ENCODE measurements at places on chromosomes 4 and X.

DNA sequence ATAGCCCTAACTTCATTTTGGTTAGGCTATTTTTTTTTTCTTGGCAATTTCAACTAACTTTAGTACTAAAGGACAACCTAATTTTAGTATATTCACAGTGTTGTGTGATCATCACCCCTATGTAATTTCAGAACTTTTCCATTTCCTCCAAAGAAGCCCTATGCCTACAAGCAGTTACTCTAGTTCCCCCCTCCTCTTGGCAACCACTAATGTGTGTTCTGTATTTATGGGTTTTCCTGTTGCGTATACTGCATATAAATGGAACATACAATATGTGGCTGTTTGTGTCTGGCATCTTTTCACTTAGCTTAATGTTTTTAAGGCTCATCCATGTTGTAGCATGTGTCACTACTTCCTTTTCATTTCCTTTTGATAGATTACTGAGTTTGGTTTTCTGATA is 57.6 kb downstream of the N4BP2 start:
- no peak for DNase-seq

DNA sequence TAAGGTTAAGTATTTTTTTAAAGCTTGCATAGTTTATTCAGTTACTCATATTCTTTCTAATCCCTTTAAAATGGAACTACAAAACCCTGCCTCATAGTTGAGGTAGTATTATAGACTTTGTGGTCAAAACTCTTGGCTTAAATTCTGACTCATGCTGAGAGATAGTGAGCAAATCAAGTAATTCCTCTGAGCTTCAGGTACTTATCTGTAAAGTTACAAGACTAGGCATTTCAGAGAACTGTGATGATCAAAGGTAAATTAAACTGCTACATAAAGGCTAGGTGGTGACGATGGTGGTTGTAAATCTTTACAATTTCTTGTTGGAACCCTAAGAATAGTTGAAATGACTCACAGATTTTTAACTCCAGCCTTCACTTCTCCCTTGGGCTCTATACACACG is 3.2 kb upstream of the CLOCK start:
- no peak for DNase-seq

DNA sequence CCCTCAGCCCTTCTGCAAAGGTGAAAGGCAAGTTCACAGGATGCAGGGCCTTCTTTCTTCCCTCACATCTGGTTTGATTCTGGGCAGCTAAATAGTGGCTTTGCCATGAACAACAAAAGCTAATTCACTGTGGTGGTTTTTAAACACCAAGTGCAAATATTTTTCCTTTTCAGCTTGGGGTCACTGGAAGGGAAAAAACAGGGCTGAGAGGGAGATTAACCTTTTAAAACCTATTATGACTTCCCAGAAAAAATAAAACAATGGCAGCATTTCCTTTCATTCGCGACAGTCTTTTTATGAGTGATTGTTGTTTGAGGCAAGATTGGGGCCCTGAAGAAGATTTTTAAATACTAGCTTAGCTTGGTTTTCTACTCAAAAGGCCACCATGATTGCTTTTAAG is 103.7 kb upstream of the SCML1 start:
- no peak for DNase-seq

GRCh38 chr4:66048861-66049260 is 378.6 kb upstream of the EPHA5 start:
- DNase-seq = no peak

DNA sequence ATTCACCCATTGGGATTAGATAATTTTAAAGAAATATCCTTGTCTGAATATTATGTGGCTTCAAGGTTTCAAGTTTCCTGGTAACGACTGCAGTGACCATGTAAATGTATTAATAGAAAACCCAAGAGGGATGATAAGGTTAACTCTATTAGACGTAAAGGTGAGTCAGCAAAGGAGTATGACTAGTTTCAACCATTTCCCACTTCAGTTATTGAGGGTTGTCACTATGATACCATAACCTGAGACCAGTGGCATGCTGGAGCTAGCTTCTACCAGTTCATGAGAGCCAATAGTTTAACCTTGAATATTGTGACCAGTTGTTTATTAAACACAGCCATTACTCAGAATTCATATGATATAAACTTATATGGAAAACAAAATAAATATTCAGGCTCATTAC is 270.1 kb downstream of the TMA16 start:
- DNase-seq = no peak

DNA sequence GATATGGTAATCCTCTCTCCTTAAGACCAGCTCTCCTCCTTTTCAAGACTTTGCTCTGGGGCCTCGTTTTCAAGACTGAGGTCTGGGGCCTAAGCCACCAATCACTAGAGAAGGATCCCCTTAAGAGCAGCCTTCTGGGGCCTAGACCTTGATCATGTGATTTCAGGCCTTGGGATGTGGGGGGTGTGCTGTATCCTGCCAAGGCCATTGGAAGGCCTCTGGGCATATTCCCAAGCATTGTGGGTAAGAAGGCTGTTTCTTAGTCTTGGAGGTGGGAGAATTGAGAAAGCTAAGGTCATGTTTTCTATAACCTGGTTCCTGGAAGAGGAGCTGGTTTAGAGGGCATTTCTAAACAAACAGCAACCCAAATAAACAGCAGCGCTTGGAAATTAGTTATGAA is 12.1 kb downstream of the TMEM164 start:
- DNase-seq = no peak

GRCh38 chr4:54333657-54334056 is 104.6 kb downstream of the PDGFRA start:
- no peak for DNase-seq

DNA sequence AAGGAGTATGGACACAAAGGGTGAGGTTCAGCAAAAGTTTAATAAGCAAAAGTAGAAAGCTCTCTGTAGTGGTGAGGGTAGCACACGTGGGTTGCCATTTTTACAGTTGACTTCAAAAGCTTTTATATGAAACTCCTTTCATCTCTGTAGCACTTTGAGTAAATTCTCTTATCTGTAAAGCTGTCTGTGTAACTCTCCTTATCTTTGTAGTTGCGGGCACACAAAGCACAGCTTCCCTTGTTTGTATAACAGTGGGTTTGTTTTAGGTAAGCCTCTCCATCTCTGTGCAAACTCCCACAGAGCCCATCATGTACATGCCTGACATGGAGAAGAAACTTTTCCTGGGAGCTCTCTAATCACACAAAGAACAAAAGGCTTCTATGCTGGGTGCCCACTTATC is 325.9 kb upstream of the PABPC5 start:
- no peak for DNase-seq

DNA sequence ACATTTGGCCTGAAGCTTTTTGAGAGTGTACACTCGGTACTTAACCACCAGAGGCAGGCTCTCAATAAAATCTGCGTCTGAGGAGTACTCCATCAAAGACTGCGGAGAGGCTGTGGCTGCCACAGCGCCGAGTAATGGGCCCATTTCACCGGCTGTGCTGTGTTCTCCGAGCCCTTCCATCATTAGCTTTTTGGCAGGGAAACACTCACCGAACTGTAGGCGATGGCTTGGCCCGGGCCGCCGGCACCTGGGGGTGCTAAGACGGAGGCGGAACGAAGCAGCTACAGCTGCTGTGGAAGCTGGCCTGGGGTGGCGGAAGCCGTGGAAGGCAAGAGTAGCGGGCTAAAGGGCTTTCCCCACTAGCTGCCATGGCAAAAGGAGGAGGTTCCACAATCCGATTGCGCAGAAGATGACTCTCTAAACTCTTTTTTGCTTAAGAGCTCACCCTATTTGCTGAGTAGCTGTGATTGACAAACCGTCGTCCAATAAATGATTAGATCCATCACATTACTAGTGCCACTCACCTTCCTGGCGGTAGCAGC is 48.5 kb upstream of the PABPC1L2A start:
- no peak for DNase-seq

GRCh38 chrX:46831765-46832327 is 5.0 kb upstream of the RP2 start:
- no peak for DNase-seq
